ENCODE measurements at places on chromosomes 3 and 15.

DNA sequence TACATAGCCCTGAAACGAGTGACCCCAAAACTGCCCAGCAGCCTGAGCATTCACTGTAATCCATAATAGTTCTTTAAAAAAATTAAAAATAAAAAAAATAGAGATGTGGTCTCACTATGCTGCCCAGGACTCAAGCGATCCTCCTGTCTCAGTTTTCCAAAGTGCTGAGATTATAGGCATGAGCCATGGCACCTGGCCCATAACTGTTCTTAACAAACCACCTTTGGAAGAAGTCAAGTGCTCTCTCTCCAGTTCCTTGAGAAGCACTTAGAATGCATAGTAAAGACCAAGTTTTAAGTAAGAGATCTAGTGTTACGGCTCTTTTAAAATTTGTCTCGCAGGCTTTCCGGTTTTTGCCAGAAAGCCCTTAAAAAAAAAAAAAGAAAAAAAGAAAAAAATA is 8.2 kb downstream of the CDC25A start:
- DNase-seq: no peak

- DNase-seq: no peak
Observed at GRCh38 chr3:46930166-46930944, 46.2 kb downstream of the CCDC12 start.

DNA sequence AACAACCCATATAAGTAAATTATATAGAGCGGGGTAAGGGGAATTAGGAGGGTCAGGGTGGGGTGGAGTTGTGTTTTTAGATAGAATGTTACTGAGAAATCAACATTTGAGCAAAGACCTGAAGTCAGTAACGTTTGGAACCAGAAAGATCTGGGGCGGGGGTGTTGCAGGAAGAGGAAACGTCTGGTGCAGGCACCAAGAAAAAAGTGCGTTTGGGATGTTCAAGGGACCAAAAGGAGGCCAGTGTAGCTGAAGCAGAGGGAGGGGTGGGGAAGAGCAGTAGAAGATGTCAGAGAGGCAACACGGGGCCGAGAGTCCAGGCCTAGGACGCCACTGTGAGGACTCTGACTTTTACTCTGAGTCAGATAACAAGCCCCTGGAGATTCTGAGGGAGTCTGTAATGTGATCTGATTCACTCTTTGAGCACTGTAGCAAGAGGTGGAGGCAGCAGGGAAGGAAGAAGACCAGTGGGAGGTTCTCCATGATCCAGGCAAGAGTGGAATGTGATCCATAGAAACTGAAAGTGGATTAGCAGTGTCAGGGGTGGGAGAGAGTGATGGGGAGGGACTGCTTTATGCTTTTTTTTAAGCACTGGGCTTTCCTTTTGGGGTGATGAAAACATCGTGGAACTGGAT is 179.3 kb upstream of the CHRM5 start:
- no peak for DNase-seq

DNA sequence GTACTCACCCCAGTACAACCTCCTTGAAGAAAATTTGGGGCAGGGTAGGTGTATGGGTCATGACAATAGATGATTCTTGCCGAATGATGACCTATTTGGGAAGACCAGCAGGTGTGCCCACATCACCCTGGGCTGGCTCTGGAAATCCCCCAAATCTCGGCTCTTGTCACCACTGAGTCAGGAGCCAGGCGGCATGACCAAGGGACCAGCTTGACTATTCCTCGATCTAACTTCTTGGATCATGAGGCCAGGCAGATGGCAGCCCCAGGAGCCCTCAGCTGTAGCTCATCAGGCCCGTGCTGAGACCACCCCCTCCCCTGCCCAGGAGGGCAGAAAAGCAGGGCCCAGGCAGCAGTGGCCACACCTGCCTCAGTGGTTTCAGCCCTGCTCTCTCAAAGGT is 9.2 kb upstream of the MUC4 start:
- no peak for DNase-seq

DNA sequence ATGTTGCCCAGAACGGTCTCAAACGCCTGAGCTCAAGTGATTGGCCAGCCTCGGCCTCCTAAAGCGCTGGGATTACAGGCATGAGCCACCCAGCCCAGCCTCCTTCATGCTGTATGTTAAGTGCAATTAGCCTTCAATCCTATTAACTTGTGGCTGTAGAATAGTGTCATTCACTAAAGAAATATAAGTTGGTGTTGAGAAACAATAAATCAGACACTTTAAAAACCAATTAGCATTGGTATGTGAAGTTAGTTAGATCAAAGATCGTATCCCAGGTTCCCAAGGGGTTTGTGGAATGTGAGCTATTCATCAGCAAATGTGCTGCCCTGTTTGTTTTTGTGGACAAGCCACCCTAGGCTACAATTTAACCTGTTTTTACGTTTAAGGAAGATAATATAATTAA is 11.0 kb upstream of the PIK3CB start:
- no peak for DNase-seq

GRCh38 chr15:36632226-36632625 is 52.8 kb downstream of the CDIN1 start:
- peak; percentile 79 for DNase-seq

DNA sequence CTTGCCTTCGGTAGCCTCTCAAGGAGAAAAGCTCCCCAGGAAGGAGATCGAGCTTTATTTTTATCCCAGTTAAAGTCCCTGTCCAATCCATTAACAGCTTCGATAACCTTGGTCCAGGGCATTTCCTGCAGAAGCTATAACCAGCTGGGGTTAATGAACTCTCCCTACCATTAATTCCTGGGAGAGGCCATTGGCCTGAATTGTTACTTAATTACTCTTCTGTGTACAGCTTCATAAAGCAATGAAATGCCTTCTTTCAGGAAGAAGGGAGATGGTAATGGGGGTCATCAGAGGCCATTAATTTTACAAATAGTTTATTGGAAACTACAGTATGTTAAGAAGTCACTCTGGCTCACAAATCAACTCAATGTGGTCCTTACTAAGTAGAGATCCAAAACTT is 1.9 kb upstream of the TMCO5A start:
- DNase-seq: no peak

DNA sequence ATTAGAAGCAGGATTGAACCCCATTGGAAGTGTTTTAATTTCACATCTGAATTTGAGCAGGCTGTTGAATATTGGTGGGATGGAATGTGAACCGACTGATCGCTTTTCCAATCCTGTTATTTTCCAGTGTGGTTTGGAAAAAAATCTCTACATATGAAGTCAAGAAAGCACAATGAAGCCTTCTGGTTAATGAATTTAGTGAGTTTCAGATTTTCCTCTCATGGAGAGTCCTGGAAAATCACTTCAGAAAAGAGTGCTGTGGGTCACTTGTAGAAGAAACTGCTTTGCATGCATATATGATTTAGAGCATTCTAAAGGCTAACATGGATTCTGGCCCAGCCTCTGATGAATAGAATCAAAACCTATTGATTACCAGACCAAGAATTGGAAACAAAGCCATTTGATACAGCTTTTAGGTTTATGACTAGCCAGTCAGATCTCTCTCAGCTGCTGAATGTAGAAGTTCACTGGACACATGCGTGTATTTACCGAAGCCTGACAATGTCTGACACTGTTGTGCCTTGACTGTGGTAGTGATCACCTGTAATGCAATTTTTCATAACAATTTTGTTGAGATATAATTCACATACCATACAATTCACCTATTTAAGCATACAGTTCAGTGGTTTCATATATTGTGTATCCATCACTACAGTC is 121.9 kb downstream of the FNDC3B start:
- DNase-seq: no peak

- DNase-seq: no peak
Observed at GRCh38 chr3:58296269-58296668, 9.8 kb upstream of the RPP14 start.

All from NCI-H69 (cell line).